ENCODE measurements at places on chromosomes 6 and 20. TPM values are rescaled to one million over a fixed set of nuclear protein-coding genes. Genes with fewer than 3 reads are reported as not detected.

The PTPRA gene
- total RNA-seq, result 48.6 TPM

The PTCHD4 gene
- 3.4 TPM for total RNA-seq

The ROS1 gene
- total RNA-seq, result under 0.01 TPM

The SAPCD1 gene
- total RNA-seq, result 2.2 TPM

The RIMS1 gene
- total RNA-seq, result 0.55 TPM

The BCAS1 gene
- total RNA-seq, result 0.04 TPM

The FAM162B gene
- 0.25 TPM for total RNA-seq

The RAB44 gene
- 0.07 TPM for total RNA-seq

The ISM1 gene
- total RNA-seq, result not detected

The HLA-A gene
- total RNA-seq, result 832 TPM

The SCUBE3 gene
- 1.4 TPM for total RNA-seq

The SPATS1 gene
- total RNA-seq, result not detected

The PIGU gene
- total RNA-seq, result 26.1 TPM

The XPO5 gene
- total RNA-seq, result 53.3 TPM

The TRAPPC3L gene
- not detected for total RNA-seq

The SAMD5 gene
- 6.1 TPM for total RNA-seq

The HLA-DRB1 gene
- total RNA-seq, result 4.0 TPM

The APOM gene
- 1.3 TPM for total RNA-seq

The RSPO3 gene
- 1.9 TPM for total RNA-seq

The CST4 gene
- not detected for total RNA-seq

The MCHR2 gene
- not detected for total RNA-seq
